Activated naive CD4-positive, alpha-beta T cell (primary cell): ENCODE measurements at places on chromosomes 2 and 18.

DNA sequence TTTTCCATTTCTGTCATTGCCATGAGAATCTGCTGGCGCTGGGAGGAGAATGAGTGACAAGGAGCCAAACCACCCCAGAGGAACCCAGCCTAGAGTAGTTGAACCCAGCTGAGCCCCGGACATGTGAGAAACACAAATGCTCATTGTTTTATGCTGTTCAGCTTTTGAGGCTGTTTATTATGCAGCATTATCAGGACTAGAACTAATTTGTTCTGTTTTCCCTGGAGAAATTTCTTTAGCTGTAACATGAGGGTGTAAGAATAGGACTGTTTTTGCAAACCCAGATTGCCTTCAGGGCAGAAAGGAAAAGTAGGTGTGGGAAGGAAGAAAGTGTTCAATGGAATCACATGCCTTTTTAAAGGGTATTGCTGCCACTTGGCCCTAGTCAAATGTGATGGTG lies 28.5 kb upstream of the DOCK10 start:
- DNase-seq = no peak

DNA sequence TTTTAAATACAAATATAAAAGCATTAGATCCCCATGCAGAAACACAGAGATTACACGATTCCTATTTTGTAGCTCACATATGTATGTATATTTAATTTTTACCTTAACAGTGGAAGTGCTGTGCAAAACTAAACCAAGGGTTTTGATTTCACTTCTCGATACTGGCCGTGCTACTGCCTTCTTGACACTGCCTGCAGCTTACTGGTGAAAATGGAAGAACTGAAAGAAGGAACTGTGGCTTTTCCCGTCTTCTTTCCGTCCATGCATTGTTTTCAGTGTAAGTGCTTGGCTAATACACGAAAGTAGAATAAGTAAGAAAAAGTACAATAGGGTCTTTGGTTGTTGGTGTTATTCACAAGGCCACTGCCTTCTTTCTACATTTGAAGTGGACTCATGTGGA lies 129.5 kb downstream of the NDUFA10 start:
- no peak for DNase-seq

GRCh38 chr2:191158193-191158592 lies 7.4 kb upstream of the STAT4 start:
- no peak for DNase-seq

GRCh38 chr18:58937887-58938267 lies 73.2 kb downstream of the ZNF532 start:
- DNase-seq = no peak

DNA sequence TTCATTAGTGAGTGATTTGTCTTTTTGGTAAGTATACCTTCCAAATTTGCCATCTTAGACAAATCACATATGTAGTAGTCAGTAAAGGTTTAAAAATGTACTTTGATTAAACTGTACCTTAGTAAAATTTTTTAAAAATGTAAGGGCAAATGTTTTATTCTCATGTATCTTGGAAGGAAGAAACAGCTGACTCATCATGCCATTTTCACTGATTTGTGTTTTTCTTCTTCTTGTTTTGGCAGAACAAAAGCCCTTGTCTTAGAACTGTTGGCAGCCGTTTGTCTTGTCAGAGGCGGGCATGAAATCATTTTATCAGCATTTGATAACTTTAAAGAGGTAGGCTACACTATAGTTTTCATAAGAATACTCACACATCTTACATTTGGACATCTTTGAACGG lies 136.5 kb downstream of the PRPF40A start:
- DNase-seq = no peak

DNA sequence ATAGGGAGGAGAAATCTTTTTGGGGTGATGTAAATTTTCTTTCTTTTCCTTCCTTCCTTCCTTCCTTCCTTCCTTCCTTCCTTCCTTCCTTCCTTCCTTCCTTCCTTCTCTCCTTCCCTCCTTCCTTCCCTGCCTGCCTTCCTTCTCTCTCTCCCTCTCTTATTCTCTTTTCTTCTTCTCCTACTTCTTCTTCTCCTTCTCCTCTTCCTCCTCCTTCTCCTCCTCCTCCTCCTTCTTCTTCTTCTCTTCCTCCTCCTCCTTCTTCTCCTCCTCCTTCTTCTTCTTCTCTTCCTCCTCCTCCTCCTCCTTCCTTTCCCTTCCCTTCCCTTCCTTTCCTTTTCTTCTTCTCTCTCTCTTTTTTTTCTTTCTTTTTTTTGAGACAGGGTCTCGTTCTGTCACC lies 59.9 kb downstream of the MYOM1 start:
- DNase-seq = no peak

GRCh38 chr2:218005028-218005427 lies 2.2 kb upstream of the TNS1 start:
- no peak for DNase-seq

DNA sequence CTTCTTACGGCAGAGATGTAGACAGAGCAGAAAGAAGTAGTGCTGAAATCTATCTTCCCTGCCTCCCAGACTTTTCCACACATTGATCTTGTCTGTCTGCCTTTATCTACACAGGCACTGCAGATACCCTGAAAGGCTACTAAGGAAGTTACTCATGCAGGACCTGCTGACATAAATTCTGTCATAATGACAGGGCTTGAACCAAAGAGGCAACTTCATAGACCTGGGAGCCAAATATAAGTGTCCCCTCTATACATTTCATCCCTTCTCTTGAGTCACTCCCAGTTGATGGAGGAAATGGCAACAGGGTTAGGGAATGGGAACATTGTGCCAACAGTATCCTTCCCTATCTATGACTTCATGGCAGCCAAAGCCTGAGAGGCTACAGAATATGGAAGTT lies 157.5 kb downstream of the TNS1 start:
- no peak for DNase-seq

DNA sequence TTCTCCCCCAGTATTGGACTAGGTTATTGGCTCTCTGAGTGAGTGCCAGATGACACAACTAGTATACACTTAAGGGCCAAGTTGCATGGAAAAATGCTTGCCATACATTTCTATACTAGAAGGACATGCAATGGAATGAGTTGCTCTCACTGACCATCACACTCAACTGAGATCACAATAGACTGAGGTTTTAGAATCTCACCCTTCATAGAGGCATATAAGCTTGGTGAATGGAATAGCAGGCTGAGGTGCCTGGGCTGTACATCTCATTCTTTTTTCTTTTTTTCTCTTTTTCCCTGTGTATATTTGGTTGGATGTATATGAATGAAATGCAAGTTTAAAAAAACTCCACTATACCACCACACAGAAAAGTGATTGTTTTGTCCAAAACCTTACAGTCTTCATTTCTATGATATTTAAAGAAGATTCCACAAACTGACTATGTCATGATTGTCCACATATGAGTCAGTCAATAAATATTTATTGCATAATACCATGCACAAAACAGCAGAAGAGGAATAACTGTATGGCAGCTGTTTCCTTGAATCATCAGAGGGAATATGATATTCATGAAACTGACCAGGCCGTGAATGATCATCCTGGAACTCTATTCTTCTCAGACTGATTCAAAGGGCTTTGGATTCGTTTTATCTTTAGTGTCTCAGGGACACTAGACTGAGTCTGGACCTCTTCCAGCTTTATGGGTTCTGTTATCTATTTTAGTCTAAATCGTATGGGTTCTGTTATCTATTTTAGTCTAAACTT lies 122.6 kb upstream of the STK17B start:
- DNase-seq = no peak

DNA sequence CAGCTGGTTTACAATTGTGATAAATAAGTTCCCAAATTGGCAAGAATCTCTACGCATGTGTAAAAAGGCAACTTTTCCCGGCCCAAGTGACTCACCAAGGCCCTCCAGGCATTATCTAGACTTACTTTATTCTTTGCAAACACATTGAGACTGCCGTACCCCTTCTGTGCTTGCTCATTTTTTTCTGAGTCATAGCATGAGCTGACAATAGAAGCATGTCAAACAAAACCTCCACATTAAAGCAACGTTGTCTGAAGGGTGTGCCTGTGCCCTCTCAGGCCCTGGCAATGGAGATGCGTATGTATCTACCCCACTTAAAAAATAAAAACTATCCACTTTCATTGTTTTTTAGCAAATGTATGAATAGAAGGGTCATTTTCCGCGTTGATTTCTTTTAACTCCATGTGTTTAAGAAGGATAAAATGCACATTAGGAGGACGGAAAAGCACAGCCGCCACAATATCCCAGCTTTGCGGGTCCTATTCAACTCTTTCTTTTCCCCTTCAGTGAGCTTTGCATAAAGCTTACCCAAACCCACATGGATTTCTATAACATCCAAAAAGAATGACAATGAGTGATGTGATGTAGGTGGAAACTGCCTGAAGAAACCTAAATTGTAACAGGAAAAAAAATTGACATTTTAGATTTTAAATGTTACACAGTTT lies 298.2 kb downstream of the CDCA7 start:
- no peak for DNase-seq

- no peak for DNase-seq
These were observed 3.6 kb upstream of the RUFY4 start for GRCh38 chr2:218065239-218066006.

DNA sequence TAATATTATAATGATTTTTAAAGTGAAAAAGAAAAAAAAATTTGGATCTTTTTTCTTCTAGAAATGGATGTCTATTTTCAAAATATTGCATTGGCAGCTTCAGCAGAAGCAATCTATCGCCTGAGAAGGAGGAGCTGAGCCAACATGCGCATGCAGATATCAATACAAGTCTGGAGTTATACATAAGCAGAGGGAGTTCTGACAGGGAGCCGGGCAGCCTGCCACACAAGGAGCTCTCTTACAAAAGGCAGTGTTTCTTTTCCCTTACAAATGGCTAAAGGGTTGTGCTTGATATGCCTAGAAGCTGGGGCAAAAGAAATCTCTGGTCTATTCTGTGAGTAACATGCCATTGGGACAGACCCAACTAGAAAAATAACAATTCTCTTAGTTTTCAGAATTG lies 291.9 kb upstream of the TRIB2 start:
- DNase-seq = no peak

- no peak for DNase-seq
These were observed 26.5 kb upstream of the GREB1L start for GRCh38 chr18:21215490-21215889.

DNA sequence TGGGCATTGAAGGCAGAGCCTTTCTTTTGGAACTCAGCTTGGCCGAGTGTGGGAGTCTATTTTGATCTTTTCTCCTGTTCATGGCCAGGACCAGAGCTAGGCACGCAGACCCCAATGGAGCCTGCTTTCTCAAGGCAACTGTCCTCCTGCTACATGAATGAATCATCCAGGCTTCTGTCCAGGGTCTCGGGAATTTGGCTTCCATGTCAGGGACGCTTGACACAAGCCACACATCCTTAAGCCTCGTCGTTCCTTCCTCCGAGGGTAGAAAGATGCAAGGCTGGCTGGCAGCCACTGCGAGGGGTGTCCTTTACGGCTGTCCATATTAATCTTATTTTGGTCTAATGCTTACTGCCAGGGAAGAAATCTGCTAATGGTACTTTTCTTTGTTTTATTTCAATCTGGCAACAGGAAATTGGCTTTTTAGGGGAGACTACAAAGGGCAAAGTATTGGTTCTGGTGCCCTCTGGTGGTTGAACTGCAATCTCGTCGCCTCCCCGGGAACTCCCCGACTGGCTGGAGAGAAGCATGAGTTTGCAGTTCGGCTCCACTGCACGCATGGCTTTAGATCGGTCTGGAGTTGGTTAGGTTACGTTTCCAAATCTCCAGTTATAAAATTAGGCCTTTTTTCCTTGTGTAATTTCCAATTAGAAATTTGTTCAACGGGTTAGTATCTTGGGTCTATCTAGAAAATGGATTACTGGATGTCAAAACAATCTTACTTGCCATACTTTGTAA lies 135.2 kb downstream of the ALPK2 start:
- peak; percentile 20 for DNase-seq

DNA sequence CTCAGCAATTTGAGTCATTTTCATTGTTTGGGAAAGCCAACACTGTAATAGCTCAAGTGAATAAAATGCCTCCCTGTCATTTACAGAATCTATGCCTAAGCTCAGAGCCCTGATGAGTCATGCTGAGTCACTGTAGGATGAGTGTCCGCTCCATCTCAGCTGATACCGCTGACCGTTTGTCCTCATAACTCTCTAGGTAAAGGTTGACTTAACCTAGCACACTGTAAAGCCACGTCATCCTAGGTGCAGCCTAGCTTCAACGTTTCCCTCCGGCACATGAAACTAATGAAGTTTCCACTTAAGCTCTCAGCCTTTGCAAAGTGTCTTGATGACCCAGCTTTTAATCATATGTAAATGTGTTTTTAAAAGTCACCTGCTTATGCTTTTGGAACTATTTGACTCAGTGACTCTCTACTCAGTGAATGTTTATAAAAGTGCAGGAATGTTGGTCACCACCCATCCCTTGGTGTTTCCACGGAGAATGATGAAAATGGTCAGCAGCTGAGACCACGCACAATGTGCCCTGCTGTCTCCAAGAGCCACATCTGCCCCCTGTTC lies 154.0 kb downstream of the PMAIP1 start:
- DNase-seq = no peak

DNA sequence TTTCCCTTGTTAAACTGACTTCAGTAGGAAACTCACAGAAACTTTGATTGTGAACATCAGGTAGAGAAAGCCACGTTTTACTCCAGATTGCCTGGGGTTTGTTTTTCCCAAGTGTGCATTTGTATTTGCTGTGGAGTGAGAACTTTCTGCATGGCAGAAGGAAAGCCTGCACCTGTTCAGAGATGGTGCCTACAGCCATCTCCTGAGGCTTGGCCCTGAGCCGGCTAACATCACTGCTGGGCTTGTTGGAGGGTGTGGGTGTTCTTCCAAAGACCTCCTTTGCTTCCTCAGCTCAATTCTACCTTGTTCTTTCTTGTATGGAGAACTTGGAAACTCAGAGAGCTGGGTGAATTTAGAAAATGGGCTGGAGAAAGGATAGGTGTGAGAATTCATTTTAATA lies 16.1 kb downstream of the KCNS3 start:
- no peak for DNase-seq

- DNase-seq = no peak
These were observed 681.3 kb downstream of the ADCYAP1 start for GRCh38 chr18:1585881-1586488.

DNA sequence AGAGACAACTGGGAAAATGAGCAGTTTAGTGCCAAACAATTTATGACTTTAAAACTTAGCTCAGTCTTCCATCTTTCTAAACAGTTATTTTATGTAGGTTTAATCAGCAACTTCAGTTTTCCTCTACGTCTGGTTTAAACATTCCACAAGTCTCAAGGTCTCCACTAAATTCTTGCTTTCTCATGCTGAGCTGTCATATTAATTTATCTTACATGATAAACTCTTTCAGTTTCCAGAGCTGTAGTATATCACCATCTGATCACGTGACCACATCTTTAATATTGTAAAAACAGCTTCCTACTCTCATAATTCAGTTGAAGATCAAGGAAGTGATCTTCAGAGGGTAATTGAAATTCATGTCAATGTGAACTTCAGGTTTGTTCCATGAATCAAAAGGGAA lies 158.6 kb downstream of the ZNF804A start:
- no peak for DNase-seq

- no peak for DNase-seq
These were observed 31.4 kb upstream of the KCMF1 start for GRCh38 chr2:84939426-84940087.

GRCh38 chr2:174776223-174776622 lies 12.0 kb upstream of the CHRNA1 start:
- no peak for DNase-seq
